Thymus (tissue), 14 donors: ENCODE measurements at places on chromosomes 5 and 9.

GRCh38 chr5:82334085-82334692, 56.0 kb upstream of the RPS23 start:
- DNase-seq = no peak

DNA sequence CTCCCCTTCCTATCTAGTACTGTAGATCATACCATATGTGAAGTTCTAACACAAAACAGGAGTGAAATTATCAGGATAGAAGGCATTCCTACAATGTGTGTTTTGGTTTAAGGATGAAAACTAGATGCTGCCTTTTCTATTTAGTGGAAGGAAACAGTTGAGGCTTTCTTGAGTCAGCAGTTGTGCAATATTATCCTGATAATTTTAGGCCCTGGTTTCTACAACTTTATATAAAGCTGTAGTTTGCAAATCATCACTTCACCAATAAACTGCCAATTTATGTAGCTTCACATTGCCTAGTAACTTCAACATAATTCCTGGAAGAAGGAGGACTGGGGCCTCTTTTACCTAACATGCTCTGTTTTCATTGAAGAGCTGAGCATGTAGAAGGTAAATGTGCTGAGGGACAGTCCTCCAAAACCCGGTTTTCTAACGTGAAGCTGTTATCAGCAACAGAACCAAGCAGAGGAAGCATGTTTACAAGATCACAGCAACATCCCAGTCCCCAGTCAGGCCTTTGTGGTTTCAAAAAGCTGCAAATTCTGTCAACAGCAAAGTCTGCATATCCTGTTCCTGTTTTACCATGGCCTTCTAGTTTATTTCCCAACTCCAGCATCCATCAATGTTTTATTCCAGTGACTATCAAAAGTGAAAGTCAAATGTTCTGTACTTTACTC, 513.4 kb upstream of the MEF2C start:
- peak; percentile 24 for DNase-seq

GRCh38 chr5:177431317-177432142, 5.1 kb downstream of the GRK6 start:
- DNase-seq = peak; percentile 90

- DNase-seq = no peak
Observed at GRCh38 chr9:74497748-74498620, 849 bp downstream of the RORB start.

DNA sequence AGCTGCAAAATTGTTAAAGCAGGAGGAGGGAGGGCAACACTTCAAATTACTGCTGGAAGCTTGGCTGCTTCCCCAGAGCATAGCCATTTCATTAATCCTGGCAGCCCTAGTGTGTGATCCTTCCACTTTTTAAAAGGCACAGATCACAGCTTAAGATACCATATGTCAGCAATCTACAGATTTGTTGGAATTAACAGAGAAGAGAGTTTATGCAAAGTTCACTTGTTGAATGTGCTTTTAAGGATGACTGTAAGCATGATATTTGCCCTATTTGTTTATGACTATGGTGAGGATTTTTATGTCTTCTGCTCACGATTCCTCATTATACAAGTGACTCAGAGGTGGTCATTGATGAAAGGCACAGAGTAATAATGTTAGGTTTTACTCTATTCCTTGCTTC, 156.0 kb upstream of the CDKN2B start:
- DNase-seq = no peak

DNA sequence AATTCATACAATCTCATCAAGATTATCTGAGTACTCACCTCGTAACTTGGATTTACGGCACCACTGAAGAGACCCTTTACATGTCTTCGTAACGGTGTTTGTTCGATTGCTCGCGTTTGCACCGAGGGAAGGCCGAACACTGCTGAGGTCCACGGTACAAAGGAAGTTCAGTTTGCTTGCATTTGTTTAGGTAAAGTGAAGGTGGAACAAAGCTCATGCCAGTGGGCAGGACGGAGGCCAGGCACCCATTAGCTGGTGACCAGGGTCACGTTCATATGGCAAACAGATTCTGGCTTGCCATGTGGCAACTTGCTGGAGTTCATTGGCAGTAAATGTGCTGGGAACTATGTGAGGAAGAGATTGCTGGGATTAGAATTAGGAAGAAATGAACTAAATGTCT, 164.8 kb downstream of the MACROH2A1 start:
- no peak for DNase-seq

GRCh38 chr9:120236596-120236995, 343.4 kb downstream of the CDK5RAP2 start:
- DNase-seq = no peak

DNA sequence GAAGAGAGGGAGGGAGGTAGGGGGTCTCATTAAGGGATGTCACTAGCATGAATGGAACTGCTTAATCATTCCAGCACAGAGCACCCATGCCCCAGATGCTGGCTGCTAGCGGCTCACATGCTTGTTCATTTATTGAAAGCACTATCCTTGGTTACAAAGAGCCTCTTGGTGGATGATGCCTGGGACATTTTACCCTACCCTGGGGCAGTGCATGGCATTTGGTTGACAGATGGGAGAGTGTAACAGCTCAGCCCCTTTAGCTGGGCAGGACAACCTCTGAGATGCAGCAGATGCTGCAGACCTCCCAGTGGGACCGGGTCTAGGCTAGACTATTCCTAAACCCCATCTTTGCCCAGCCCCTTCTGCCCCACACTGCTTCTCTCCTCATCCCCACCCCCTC, 46.9 kb upstream of the TCERG1 start:
- DNase-seq = no peak

GRCh38 chr5:127170918-127171600, 97.8 kb upstream of the C5orf63 start:
- DNase-seq = no peak

DNA sequence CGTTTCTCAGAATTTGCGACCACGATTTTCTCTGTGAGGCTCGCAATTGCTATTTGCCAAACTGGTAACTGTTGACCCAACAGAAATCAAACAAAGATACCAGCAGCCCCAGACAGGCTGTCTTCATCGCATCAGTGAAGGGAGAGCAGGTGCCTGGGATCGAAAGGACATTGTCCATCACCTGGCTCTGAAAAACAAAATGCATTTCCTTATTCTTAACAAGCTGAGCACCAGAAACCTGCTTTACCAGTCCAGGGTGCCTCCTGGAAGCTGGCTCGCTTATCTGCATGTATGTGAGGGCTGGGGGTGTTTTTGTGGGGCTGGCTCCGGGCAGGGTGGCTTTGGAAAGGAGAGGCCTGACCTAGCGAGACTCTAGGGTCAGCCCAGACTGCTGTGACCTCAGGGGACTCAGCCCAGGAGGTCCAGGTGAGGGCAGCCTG, 24.7 kb downstream of the WWC1 start:
- no peak for DNase-seq

- DNase-seq = no peak
Observed at GRCh38 chr5:81782811-81783210, 31.9 kb upstream of the SSBP2 start.

DNA sequence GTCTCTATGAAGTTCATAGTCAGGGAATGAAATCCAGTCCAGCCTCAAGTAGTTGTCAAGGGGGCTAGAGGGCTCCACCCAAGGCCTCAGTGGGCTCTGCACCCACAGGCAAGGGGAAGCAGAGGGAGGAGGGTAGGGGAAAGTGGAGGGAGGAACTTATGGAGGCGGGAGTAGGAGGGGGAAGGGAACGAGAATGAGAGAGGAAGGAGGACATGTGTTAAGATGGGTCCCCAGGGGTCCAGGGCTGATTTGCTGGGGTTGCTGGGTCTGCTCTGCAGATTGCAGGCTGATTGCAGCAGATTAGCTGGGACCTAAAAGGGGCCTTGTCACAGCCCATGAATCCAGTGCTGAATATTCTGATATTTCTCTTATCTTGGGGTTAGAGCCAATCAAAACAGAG, 166.9 kb upstream of the IL12B start:
- DNase-seq = no peak

- no peak for DNase-seq
Observed at GRCh38 chr5:6847870-6848269, 134.6 kb downstream of the TENT4A start.

DNA sequence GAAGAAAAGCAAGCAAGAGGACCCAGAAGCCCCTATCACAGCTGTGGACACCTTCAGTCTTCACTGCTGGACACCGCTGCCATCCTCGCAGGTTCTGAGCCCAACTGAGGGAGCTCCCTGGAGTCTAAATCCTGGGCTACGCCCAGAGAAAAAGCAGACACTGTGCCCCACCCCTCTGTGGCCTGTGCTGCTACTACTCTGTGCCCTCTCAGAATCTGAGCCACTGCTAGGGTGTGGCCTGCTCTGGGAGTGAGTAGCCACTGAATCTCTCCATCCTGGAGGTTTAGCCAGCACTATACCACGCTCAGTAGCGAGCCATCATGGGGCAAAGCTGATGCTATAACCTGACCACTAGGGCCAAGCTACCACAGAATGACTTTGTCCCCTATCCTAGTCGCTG, 338.2 kb downstream of the NPR3 start:
- no peak for DNase-seq

GRCh38 chr5:158422653-158423515, 563.9 kb upstream of the CLINT1 start:
- DNase-seq = no peak

GRCh38 chr9:128684325-128685199, 4.5 kb upstream of the SET start:
- DNase-seq = peak; percentile 74

DNA sequence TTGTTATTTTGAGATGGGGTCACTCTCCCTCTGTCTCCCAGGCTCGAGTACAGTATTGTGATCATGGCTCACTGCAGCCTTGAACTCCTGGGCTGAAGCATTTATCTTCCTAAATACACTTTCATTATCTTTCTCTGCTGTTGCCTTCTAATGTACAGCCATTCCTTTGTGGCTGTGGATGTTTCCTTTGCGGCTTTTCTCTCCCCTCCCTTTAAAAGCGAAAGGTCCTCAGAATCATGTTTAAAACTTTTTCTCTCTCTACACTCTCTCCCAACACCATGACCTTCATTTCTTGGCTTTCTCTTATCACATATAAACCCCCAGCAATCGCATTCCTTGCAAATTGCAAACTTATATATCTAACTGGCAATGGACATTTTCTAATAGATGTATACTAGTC, 1.6 kb downstream of the IFNA2 start:
- DNase-seq = no peak

- no peak for DNase-seq
Observed at GRCh38 chr9:130672466-130672865, 8.1 kb downstream of the PRDM12 start.

DNA sequence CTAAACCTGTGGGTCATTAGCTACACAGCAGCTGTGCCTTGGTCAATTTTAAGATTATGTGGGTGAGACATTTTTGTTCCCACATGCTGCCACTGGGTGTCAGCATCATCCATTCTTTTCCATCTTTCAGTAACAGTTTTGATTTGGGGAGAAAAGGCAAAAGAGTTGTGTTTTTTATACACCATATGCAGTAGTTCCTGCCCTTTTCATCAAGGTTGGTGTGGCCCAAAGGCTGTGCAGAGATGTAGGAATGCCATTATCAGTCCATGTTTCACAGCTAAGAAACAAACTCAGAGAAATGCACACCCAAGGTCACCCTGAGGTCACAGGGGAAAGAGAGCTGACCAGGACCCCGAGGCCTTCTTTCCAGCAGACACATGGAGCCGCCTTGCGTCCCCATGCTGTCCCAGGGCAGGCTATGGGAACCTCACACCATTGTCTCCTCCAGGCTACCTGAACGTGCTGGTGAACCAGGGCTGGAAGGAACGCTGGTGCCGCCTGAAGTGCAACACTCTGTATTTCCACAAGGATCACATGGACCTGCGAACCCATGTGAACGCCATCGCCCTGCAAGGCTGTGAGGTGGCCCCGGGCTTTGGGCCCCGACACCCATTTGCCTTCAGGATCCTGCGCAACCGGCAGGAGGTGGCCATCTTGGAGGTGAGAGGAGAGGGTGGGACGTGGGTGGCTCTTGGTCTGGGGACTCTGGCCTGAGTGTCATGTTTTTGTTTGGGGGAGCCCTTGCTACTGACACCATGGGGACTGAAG, 27.8 kb upstream of the GRPEL2 start:
- DNase-seq = peak; percentile 28

DNA sequence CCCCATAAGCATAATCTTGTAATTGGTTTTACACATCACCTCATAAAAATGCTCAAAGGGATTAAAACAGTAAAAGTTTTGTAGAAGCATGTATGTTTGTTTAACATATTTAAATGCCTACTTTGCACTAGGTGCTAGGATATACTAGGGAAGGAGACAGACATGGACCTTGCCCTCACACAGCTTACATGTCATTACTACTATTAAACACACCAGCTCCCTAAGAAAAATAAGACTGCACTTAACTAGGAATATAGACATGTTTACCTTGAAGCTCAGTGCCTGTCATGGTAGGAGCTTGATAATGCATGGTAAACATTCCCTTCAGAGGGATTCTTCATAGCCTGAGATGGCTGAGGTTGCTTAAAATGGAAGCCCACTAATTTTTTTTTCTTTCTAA, 6.2 kb downstream of the SHLD3 start:
- DNase-seq = no peak

DNA sequence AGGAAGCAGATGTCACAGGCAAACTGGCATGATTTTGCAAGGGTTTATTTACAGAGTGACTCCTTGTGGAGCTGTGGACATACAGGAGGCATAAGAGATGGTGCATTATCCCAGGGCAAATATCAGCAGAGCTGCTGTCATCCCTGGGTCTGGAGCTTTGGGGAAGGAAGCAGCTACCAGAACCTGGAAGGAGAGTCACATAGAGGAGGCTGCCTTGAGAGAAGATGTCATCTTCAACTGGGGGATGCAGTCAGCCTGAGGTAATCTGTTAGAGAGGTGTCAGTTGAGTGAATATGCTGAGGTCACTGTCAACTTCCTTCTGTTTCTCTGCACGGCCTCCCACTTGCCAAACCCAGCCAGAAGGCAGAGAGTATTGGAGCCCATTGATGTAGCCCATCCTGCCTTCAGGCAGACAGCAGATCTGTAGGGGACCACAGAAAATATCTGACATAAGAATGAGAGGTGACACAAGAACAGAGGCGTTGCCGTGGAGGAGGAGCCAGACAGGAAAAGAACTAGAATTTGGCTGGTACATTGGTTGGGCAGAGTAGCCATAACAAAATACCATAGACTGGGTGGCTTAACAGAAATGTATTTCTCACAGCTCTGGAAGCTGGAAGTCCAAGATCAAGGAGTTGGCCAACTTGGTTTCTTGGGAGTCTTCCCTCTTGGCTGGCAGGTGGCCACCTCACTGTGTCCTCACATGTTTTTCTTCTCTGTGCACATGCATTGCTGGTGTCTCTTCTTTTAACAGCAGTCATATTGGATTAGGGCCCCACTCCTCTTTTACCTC, 102.8 kb downstream of the SNX18 start:
- DNase-seq = no peak

DNA sequence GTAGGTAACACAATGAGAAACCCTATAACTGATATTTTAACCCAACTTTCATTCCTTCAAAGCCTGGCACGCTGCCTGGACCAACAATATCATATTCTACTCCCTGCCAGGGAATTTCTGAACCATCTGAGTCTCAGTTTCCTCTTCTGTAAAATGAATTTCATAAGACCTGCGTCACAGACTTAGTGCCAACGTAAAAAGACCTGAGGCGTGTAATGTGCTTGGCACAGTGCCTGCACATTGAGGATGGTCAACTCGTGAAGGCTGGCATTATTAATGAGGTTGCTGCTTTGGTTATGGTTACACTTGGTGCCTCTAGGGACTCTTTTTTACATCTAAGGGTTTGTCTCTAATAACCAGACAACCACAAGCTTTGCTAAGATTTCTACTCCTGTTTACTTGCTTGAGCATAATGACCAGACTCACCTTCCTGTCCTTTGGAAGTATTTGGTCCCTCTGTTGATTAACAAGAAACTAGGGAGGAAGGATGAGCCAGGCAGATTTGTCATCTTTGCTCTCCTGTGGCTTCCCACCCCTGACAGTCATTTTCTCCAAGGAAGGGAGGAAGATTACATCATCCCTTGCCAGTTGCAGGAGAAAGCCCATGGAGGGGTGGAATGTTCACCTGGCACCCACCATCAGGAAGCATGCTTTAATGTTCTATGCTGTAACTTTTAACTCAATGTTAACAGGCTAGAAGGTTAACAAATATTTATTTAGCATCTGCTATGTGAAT, 79.0 kb downstream of the PAPPA start:
- no peak for DNase-seq
